HEK293T (cell line): ENCODE measurements at places on chromosomes 5 and 9.

GRCh38 chr9:15369238-15369637, 53.4 kb upstream of the SNAPC3 start:
- no peak for DNase-seq

DNA sequence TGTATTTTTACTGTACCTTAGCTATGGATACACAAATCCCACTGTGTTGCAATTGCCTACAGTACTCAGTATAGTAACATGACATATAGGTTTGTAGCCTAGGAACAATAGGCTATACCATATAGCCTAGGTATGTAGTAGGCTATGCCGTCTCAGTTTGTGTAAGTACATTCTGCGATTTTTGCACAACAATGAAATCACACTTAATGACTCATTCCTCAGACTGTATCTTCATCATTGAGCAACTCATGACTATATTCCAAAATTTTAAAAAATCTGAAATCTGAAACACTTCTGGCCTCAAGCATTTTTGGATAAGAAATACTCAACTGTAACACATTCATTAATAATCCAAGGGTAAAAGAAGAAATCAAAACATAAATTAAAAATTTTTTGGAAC, 666.8 kb upstream of the GRAMD2B start:
- DNase-seq = no peak

- DNase-seq = no peak
These were observed 375.7 kb upstream of the TUSC1 start for GRCh38 chr9:26053954-26054353.

DNA sequence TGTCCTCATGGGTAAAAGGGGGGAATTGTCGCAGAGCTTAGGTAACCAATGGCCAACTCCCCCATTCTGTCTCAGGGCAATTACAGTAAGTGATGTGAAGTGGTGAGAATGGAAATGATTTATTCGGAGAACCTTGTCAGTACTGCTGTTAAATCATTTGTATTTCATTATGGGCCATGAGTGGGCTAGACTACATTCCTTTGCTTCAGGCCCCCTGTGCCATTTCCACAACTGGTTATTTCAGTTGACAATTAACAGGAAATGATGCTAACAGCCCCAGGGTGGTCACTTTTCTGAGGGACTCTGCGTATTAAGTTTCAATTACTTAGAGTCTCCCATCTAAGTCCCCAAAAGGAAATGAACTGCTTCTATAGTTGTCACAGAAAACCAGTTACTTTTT, 653.7 kb downstream of the CCDC171 start:
- no peak for DNase-seq

DNA sequence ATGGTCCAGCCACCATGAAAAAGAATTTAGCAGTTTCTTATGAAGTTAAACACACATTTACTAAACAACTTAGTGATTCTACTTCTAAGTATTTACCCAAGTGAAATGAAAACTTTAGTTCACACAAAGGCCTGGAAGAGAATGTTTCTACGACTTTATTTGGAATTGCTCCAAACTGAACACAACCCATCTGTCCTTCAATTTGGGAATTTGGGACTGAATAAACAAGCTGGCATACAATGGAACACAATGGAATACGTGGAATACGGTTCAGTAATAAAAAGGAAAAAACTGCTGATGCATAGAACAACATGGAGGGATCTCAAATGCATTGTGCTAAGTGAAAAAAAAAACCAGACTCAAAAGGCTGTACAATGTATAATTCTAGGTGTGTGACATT, 44.6 kb upstream of the BASP1 start:
- DNase-seq = no peak

GRCh38 chr5:153753645-153754432, 263.4 kb downstream of the GRIA1 start:
- DNase-seq = no peak

GRCh38 chr9:13990994-13991393, 322.9 kb downstream of the NFIB start:
- no peak for DNase-seq

DNA sequence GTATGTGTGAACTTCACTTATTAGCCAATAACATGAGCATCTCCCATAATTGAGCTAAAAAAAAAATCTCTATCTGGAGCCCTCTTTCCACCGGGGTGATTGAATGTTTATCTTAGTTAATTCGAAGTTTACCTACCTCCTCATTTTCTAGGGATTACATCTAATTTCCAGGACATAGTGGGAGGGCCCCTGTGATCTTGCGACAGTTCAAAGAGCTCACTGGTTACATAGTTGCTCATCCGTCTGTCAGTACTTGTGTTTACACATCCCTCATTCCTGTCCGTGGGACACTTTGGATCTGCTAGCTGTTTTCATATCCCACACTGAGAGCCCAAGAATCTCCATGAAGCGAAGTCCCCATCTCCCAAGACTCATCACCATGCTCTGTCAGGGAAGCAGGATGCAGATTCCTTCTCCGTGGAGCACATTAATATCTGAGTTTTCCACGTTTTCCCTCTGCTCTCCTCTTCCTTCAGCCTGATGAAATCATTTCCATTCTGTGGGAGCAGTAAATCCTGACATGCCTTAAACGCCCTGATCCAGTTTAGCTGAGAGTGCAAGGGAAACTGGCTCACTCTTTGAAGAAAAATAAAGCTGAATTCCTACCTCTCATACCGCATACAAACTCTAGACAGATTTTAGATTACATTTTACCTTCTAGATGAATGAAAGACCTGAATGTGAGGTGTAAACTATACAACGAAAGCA, 10.2 kb upstream of the SFXN1 start:
- no peak for DNase-seq

DNA sequence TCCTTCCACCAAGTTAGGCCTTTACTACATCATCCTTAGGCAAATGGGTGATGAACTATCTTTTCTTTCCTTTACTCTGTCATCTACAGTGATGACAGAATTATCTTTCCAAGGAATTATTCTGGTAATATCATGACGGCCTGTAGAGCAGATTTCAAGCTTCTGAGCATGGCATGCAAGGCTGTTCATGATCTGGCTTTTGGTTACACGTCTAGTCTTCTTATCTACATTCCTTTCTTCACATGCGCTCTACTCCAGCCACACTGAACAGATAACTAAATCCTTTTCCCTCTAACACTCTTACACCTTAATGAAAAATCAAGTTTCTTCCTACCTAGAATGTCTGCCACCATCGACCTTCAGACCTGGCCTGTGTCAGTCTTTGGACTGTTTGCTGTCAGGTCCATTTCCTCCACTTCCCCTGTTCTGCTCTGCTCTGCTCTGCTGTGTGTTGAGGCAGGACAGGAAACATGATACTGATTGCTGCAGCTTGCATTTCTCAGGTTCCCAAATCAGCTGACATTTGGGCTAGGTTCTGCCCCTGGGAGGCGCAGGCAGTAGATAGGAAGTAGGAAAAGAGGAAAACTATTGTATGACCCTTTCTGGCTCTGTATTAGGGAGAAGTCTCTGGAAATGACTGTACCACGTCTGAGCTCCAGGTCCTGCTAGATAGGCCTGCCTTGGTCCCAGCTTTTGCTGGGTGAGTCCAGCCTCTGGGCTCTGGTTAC, 4.2 kb downstream of the SCGB3A2 start:
- no peak for DNase-seq

DNA sequence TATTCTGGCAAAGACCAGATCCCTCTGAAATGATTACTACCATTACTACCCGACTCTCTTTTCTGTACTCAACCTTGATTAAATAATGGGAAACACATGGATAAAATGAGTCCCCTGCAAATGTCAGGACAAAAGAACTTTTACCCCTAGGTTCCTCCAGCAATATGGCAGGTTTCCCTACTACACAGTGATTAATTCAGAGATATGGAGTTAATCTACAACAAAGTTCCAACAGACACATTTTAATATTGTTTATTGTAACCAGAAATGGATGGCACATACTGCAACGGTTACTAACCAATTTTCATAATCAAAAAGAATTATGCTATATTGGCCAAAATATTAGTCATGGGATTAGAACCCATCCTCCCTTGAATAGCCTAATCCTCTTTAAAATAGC, 294.8 kb downstream of the ATPSCKMT start:
- DNase-seq = no peak

GRCh38 chr9:83047839-83048775, 14.8 kb downstream of the RASEF start:
- DNase-seq = no peak

DNA sequence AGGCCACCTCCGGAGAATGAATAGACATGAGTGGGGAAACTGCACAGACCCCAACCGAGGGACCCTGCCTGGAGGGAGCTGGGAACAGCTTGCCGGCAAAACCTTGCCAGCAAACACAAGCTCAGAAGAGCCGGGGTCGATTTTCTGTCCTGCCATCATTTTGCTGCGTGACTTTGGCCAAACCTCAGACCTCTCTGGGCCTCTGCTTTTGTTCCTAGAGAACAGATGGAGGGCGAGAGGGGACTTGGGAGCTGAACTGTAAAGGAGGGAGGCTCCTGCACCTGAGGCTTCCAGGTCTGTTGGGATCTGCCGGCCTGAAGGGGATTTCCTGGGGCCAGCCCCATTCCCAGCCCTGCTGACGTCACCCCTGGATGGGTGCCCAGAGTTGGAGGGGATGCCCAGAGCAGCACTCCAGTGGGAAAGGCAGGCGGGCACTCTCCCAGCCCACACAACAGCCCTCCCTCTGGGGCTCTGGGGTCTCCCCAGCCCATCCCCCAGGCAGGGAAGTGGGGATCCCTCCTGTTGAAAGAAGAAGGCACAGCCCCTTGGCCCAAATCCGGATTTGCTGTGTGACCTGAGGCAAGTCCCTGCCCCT, 40.4 kb upstream of the SYNPO start:
- no peak for DNase-seq

GRCh38 chr9:83920469-83920926, 734 bp downstream of the KIF27 start:
- no peak for DNase-seq

DNA sequence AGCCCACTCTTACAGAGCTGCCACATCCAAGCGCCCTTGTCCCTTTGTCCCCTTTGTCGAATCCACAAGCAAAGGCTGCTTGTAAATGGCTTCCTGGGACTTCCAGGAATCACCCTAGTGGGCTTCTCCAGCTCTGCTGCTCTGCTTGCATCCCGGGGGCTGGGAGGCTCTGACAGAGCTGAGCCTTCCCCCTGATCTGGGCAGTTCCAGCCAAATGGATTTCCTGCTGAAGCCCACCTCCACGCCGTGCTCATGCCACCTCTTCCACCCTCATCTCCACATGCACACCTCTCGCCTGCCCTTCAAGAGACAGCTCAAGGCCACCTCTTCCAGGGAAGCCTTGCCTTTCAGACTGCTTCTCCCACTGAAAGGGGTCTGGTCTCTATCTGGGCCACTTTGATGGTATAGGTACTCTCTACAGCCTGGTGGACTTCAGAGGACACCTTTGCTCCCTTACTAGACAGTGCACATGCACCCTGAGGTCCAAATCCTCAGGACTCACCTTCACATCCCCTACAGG, 106.2 kb downstream of the LHFPL2 start:
- no peak for DNase-seq

DNA sequence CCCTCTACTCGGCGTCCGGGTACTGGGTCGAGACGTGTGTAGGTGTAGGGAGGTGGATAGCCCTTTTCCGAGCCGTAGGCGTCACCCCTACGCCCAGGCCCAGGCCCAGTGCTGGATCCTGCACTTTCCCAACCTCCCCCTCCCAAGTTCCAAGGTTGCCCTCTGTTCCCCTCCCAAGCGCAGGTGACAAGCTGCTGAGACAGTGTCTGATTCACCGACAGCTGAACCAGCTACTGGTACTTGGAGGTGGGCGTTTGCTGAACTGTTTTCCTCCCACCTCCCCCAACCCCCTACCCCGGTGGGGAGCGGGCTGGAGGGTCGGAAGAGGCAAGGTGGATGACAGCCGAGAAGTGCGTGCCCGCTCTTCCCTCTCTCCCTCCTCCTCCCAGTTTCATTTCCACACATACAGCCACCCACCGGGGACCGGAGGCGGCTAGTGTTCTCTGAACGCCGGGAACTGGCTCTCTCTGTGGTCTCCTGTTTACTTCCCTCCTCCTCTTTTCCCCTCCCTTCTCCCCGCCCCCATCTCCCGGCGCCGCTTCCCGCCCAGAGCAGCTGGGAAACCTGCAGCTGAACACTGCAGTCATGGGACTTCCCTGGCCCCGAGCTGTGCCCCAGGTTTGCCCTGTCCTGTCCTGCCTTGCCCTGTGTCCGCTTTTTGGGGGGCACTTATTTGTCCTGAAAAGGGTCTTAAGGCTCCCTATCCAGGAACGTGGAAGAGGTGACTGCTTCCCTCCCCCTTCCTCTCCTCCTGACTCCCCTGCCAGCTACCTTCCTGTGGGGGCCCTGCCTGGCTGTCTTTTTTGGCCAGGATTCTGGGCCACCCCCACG, 6.2 kb upstream of the KLF9 start:
- peak; percentile 65 for DNase-seq
